ENCODE measurements at places on chromosomes 3 and 15.
A peak's percentile ranks its signal among the peaks of the same experiment; 100 is the strongest.

GRCh38 chr3:197756704-197757103, 7.0 kb downstream of the FYTTD1 start:
- DNase-seq: no peak

- no peak for DNase-seq
Observed at GRCh38 chr3:185207481-185207880, 46.4 kb downstream of the EHHADH start.

DNA sequence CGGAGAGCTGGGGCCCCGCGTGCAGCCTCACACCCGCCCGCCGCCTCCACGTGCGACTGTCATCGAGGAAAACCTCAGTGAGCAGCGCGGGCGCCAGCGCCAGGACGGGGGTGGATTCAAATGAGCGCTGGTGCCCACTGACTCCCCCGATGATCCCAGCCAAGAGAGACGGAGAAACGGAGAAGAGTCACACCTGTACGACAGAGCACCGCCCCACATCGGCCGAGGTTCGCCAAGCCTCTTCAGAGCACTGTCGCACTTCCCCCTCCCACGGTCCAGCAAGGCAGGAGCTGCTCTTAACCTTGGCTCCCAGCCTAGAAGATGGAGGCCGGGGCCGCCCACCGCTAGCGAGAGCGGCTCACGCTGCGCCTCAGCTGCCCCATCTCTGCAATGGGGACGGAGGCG, 130.9 kb upstream of the IQSEC1 start:
- DNase-seq: no peak

DNA sequence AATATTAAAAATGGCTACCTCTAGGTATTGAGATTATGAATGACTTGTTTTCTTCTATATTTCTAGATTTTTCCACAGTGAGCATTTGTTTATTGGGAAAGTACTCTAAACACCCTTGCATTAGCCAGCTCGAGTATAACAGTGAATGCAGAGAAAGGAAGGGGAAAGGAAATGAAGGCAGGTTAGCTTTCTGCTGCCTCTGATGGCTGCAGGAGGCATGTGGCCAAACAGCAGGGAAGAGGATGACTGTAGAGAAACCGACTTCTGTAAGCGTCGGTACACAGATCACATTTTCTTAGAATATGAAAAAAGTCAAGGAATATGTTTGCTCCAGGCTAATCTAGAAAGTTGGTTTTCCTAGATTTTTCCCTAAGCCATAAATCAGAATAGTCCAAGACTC, 19.8 kb downstream of the GNB5 start:
- no peak for DNase-seq

GRCh38 chr3:193857996-193858395, 265.0 kb downstream of the OPA1 start:
- no peak for DNase-seq

DNA sequence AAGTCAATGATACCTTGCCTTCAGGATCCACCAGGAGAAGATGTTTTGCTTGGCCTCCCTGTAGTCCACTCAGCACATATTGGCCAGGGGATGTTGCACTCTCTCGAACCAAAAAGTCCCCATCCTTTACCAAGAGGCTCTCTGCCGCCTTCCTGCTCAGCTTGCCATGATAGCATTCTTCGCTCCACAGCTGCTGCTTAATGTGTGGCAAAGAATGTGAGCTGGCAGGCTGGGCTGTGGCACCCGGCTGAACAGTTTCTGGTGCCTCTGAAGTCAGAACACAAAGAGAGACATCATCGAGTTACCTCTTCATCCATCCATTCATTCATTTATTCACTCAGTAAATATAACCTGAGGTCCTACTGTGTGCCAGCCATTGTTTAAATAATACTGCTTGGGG, 23.9 kb upstream of the CEP152 start:
- no peak for DNase-seq

DNA sequence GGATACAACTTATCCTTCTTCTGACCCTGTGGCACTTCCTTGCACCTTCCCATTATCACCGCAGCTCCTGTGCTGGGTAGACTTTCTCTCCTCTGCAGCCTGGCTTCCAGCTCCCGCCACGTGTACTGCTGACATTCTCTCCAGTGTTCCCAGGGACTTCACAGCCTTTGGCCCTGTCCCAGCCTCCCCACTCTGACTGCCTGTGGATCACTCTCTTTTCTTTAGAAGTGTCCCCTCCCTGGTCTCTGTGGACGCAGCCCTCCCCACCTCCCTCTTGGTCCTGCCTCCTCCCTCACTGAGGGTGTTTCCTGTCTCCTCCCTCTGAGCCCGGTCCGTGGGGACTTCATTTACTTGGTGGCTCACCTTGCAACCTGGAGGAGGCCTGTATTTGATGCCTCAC, 17.4 kb downstream of the PDIA5 start:
- DNase-seq: no peak

- no peak for DNase-seq
Observed at GRCh38 chr3:54176106-54176505, 53.8 kb downstream of the CACNA2D3 start.

- no peak for DNase-seq
Observed at GRCh38 chr15:60343221-60343970, 54.4 kb downstream of the ANXA2 start.

DNA sequence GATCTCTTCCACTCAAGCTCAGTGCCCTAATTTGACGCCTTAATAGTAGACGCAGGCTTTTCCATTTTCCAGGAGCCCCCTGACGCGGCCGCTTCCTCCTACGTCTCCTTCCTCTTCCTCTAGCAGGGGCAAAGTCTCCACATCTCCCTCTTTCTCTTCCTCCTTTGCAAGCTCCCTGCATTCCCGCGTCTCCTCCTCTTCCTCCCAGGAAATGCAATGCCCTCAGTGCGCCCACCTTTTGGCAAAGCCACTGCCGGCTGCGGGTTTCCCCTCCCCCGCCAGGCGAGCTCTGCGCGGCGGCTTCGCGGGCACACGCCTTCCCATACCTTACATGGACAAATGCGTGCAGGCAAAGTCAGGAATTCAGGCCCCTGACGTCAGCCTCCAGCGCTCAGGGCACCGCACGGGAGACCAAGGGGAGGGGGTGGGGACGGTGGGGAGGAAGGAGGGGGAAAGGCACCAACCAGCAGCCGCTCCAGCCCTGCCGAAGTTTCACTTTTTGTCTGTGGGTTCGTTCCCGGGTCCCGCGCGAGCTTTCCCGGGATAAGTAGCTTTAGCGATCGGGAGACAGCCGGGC, 432 bp upstream of the LPP start:
- peak; percentile 29 for DNase-seq

DNA sequence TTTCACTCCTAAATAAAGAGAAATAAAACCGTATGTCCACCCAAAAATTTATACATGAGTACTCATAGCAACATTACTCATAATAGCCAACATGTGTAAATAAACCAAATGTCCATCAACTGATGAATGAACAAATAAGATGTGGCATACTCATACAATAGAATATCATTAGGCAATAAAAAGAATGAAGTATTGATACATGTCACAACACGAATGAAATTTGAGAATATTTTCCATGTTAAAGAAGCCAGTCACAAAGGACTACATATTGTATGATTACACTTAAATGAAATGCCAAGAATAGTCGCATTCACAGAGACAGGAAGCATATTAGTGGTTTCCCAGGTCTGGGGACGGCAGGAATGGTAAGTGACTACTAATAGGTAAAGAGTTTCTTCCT, 869.2 kb downstream of the IGSF11 start:
- DNase-seq: no peak

GRCh38 chr15:98554272-98555172, 93.8 kb upstream of the IGF1R start:
- no peak for DNase-seq

Measured in NCI-H1930 (cell line).